ENCODE measurements at places on chromosomes 4 and X.

DNA sequence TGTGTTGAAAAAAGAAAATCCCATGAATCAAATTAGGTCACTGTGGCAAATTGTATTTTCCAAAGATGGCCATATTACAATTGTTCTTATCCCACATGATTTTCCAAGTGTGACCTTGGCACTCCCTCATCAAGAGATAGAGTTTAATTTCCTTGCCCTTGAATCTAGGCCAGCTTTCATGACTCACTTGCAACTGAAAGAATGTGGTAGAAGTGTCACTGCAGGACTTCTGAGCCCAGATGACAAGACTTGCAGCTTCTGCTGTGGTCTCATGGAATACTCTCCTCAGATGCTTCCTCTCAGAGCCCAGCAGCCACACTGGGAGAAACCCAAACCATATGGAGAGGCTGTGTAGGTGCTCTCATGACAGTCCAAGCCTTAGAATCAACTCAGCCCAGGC, 139.0 kb downstream of the ADAMTS3 start:
- no peak overlapping the region for H3K4me3 ChIP-seq
- no peaks in the 10 kb centered on the region for H3K36me3 ChIP-seq
- no peaks in the 10 kb centered on the region for H3K4me1 ChIP-seq
- ATAC-seq = no peak
- no peaks in the 10 kb centered on the region for H3K27me3 ChIP-seq

DNA sequence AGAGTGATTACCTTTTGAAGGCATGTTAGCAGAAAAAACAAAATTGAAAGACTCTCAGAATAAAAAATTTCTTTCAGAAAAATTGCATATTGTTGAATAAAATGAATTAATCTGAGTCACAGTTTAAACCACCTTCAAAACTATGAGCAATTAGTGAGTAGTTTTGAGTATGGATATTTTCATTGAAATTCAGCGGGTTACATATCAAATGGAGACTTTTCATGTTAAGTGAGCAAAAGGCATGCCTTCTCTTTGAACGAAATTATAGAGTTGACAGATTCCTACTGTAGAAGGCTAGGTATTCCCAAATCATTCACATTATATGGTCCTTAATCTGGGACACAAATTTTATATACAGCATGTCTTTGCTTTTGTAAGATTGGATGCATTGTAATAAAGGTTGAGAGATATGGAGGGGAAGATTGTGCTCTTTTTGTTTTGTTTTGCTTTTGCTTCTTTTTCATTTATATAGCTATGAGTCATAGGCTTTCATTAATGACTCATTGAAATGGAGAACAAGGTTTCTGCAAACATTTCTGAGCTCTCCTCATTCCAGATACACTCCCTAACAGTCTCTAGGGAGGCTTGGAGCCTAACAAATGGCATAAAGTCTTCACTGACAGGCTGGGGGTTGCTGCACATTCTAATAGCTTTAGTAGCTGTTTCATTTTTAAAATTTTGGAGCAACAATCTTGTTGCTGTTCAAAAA, 21.6 kb downstream of the PCDH18 start:
- no peaks in the 10 kb centered on the region for H3K36me3 ChIP-seq
- no peaks in the 10 kb centered on the region for H3K27me3 ChIP-seq
- ATAC-seq = peak; percentile 92
- no peak overlapping the region for H3K4me3 ChIP-seq
- H3K27ac ChIP-seq = peak overlapping the region; percentile 54

DNA sequence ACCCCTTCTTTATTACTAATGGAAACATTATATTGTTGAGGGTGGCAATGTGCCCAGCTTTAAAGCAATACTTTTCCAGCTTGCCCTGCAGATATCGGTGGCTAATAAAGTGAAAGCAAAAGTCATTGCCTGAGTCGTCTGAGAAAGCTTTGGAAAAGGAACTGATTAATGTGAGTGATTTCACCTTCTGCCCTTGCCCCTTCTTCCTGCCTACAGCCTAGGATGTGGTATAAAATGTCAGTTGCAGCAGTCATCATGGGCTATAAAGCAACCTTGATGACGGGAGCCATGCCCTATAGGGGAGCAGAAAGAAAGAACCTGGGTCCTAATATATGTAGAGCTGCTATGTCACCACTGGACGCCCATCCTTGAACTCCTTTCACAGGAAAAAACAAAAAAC, 132.4 kb upstream of the USP9X start:
- H3K27ac ChIP-seq = no peak overlapping the region

DNA sequence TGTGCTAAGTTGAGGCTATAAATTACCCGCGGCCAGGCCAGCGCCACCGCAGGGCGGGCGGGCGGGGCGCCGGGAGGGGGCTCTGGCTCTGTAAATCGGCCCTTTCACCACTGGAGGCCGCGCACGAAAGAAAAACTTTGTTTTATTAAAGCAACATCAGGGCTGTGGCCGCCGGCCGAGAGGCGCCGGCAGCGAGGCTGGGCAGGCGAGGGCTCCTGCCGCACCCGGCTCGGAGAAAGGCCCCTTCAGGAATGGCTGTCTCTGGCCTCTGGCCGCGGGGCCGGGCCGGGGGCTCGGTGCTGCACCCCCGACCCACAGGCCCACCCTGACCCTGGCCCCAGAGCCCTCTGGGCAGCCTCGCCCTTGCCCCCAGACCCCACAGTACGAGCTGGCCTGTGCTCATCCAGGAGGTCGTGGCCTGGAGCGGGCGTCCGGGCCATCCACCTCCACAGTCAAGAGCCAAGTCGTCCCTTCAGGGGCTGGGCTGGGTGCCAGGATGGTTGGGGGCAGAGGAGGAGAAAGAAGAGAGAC, 29.5 kb upstream of the FGFR3 start:
- H3K36me3 ChIP-seq = no peaks in the 10 kb centered on the region
- ATAC-seq = peak; percentile 44
- H3K27me3 ChIP-seq = peaks cover 38% of the 10 kb centered on the region
- H3K27ac ChIP-seq = no peak overlapping the region
- peak overlapping the region; percentile 39 for H3K4me3 ChIP-seq
- H3K4me1 ChIP-seq = peaks cover 13% of the 10 kb centered on the region

GRCh38 chrX:56813318-56813837, 84.3 kb downstream of the NBDY start:
- H3K4me1 ChIP-seq = no peaks in the 10 kb centered on the region
- H3K27ac ChIP-seq = no peak overlapping the region
- ATAC-seq = peak; percentile 61
- H3K4me3 ChIP-seq = no peak overlapping the region

DNA sequence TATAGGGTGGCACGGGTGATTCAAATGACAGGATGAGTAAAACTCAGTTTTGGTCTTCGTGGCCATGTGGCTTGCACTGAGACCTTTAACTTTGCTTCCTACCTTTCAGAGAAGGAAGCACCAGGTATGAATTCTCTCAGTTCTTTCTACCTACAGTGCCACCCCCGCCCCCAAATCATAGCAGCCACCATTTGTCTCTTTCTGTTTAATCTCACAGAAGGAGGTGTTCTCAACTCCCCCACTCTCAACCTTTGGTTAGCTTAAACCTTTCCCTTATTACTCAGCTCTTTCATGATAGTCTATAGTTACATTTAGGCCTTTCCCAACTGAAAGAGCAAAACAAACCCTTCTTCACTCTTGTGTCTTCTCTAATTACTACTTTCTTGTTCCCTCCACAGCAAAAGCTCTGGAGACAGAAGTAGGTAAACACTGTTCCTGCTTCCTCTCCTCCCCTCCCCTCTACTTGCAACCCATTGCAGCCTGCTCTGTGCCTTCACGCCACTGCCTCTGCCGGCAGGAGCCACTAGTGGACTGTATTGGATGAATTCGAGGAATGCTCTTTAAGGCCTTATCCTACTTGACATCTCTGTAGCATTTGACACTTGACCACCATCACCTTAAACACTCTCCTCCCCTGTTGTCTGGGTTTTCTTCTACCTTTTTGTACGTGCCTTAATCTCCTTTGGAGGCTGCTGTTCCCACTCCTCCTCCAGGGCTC, 123.7 kb downstream of the AFF1 start:
- ATAC-seq = peak; percentile 47
- H3K36me3 ChIP-seq = no peaks in the 10 kb centered on the region
- peak overlapping the region; percentile 76 for H3K27ac ChIP-seq
- H3K4me1 ChIP-seq = peaks cover 37% of the 10 kb centered on the region
- no peak overlapping the region for H3K4me3 ChIP-seq

GRCh38 chr4:163967263-163967662, 472.8 kb downstream of the TMA16 start:
- H3K36me3 ChIP-seq = no peaks in the 10 kb centered on the region
- H3K4me3 ChIP-seq = no peak overlapping the region
- no peaks in the 10 kb centered on the region for H3K4me1 ChIP-seq
- H3K27ac ChIP-seq = no peak overlapping the region
- ATAC-seq = no peak

DNA sequence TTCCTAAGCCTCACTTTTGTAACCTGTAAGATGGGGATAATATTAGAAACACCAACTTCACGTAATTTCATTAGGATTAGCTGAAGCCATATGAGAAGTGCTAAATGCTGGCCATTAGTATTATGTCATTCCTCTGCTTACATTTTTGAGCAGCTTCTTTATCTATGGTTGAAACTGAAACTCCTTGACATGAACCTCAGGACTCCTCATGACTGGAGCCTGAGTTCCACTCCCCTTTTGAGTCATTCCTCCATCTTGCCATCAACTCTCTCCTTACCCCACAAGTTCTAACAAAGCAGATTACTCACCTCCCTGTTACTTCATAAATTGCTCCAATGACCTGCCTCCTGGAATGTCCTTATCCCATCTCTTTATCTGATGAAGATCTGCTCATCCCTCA, 123.2 kb upstream of the KCNIP4 start:
- no peaks in the 10 kb centered on the region for H3K36me3 ChIP-seq
- H3K27ac ChIP-seq = no peak overlapping the region
- H3K27me3 ChIP-seq = no peaks in the 10 kb centered on the region
- no peak overlapping the region for H3K4me3 ChIP-seq

GRCh38 chr4:57544811-57545654, 434.8 kb upstream of the IGFBP7 start:
- H3K36me3 ChIP-seq = no peaks in the 10 kb centered on the region
- ATAC-seq = no peak
- no peak overlapping the region for H3K4me3 ChIP-seq
- no peaks in the 10 kb centered on the region for H3K27me3 ChIP-seq
- H3K27ac ChIP-seq = no peak overlapping the region
- no peaks in the 10 kb centered on the region for H3K4me1 ChIP-seq

- H3K27me3 ChIP-seq = no peaks in the 10 kb centered on the region
- H3K4me1 ChIP-seq = no peaks in the 10 kb centered on the region
- ATAC-seq = no peak
- H3K36me3 ChIP-seq = no peaks in the 10 kb centered on the region
- no peak overlapping the region for H3K4me3 ChIP-seq
- no peak overlapping the region for H3K27ac ChIP-seq
Measured at GRCh38 chr4:19382993-19383756, 868.5 kb upstream of the SLIT2 start.

DNA sequence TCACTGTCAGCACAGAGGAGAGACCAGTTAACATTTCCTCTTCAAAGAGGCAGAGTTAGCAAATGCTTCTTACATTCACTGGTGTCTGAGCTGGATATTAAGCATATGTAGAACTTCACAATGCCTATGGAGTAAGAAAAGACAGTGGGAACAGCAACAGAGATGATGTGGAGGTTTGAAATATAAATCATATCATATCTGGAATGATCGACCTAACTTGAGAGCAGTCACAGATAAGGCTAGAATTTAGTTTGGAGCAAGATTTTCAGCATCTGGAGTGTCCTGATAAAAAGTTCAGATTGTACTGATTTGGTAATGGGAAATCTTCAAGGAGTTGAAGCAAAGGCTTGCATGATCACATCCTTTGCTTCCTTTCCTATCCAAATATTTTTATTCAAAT, 90.5 kb upstream of the ANKRD50 start:
- H3K36me3 ChIP-seq = no peaks in the 10 kb centered on the region
- H3K4me1 ChIP-seq = no peaks in the 10 kb centered on the region
- H3K4me3 ChIP-seq = no peak overlapping the region
- H3K27ac ChIP-seq = no peak overlapping the region

GRCh38 chrX:79138658-79139241, 5.7 kb upstream of the GPR174 start:
- ATAC-seq = no peak
- no peak overlapping the region for H3K27ac ChIP-seq
- no peaks in the 10 kb centered on the region for H3K4me1 ChIP-seq
- no peak overlapping the region for H3K4me3 ChIP-seq
- no peaks in the 10 kb centered on the region for H3K27me3 ChIP-seq
- H3K36me3 ChIP-seq = no peaks in the 10 kb centered on the region

DNA sequence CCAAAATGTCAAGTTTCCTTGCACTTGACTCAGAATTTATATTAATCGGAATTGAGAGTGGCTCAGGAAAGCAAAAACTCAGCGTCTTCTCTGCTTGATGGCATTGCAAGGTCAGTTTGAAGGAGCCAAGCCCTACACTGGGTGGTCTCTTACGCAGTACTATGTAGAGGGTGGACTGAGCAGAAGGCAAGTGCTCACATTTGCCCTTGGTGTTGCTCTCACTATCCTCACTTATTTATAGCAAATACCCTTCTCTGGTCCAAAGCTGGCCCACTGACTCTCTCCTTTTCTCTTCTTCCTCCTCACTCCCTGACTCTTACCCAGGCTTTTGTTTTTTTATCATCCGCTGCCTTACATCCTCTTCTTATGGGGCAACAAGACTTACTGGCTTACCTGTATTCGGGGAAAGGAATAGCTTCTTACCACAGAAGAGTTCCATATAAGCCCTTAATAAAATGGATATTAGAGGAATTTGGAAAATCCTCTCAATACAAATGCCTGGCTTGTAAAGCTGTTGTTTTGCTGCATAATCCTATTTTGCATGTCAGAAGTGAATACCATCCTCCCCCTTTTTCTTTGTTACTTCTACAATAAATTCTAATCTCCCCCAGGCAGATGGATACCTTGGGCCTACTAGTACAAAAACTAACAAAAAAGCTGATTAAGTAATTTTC, 24.8 kb upstream of the GATB start:
- H3K27me3 ChIP-seq = no peaks in the 10 kb centered on the region
- no peaks in the 10 kb centered on the region for H3K4me1 ChIP-seq
- no peak overlapping the region for H3K27ac ChIP-seq

GRCh38 chrX:13164611-13165010, 120.2 kb upstream of the FAM9C start:
- H3K4me1 ChIP-seq = peaks cover 7% of the 10 kb centered on the region
- H3K27me3 ChIP-seq = no peaks in the 10 kb centered on the region
- peak overlapping the region; percentile 54 for H3K27ac ChIP-seq
- H3K4me3 ChIP-seq = no peak overlapping the region
- no peaks in the 10 kb centered on the region for H3K36me3 ChIP-seq

DNA sequence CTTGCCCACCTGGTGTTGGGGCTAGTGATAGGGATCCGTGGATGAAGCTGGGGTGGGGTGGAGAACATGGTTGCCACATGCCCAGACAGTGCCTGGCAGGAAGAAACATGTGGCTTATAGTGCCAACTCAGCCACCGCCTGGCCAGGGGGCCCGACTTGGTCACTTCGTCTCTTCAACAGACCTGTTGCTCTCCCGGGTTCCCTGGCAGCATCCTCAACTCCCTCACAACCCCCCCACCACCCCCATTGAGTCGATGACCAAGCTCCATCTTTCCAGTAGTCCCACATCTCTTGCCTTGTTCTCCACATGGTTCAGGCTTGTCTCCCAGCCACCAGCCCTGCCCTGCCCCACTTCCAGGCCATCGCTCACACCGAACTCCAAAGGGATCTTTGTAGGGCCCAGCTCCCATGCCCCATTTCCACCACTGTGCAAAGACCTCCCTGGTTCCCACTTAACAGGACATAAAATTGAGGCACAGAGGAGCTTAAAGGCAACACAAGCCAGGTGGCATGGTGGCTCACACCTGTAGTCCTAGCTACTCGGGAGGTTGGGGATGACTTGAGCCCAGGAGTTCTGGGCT, 7.8 kb downstream of the PNCK start:
- H3K4me3 ChIP-seq = no peak overlapping the region
- H3K4me1 ChIP-seq = peaks cover 13% of the 10 kb centered on the region
- H3K36me3 ChIP-seq = no peaks in the 10 kb centered on the region
- H3K27me3 ChIP-seq = peaks cover 14% of the 10 kb centered on the region
- no peak overlapping the region for H3K27ac ChIP-seq

Measured in gastroesophageal sphincter (tissue), 4 donors.